ENCODE measurements at places on chromosomes 11 and 22.

- no peak for DNase-seq
Measured at GRCh38 chr11:105315287-105315686, 175.7 kb upstream of the CARD18 start.

GRCh38 chr11:2466869-2467694 is 22.3 kb downstream of the KCNQ1 start:
- DNase-seq = peak; percentile 78

DNA sequence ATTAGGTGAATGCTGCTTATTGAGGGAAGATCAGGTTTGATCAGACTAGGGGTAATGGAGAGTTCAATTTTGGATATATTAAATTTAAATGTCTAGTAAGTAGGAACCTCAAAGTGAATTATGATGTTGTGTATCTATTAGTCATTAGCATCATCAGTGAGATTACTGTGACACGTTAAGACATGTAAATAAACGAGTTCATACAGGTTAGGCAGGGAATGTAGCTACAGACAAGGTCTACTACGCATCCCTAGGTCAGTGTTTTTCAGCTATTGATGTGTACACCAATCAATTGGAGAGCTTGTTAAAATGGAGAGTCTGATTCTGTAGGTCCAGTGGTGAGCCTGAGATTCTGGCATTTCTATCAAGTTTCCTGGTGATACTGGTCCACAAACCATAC is 120.1 kb upstream of the LRRC4C start:
- DNase-seq = no peak

DNA sequence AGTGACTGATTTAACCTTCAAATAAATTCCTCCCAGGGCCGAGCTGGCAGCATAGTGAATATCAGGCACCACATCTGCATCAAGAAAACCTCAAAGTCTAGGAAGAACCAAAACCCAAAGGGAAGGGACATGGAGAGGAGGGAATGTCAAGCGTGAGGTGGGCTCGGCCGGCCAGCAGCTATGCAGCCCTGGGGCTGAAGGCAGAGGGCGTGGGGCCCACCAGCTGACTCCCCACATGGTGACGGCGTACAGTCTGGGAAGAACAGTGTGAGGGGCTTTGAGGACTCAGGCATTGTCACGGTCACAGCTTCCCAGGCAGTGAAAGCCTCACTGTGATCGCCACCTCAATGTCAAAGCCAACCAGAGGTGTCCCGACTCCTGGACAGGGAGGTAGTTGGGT is 412.5 kb downstream of the SHANK2 start:
- no peak for DNase-seq

- DNase-seq = no peak
Measured at GRCh38 chr22:29330753-29331152, 15.3 kb upstream of the RASL10A start.

GRCh38 chr11:796565-797295 is 1.4 kb downstream of the SLC25A22 start:
- no peak for DNase-seq

DNA sequence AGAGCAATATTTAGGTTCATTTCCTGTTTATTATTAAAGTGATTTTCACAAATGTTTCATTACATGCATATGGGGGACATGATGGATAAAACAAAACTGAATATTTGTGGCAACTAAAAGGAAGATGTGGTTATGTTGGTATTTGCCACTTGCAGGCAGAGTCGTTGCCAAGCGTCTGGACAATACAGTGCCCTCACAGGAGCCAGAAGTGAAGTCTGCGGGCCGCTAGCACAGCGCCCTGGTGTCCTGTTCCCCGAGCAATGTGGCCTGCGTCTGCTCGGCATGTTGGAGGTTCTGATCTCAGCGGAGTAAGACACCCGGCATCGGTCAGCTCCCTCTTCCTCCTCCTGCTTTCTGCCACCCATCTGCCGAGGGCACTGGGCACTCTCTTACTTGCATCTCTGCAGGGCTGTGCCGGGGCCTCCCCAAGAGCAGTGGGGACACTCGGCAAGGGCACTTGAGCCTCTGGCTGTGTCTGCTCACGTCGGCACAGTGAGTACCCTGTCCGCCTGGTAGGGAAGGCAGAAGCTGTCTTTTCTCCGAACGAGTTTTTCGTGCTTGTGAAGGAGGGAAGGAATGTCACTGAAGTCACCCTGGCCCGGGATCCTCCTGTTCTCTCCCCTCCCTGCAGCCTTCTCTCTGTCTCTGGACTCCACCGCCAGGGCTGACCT is 10.5 kb upstream of the TTLL12 start:
- DNase-seq = peak; percentile 4

GRCh38 chr22:49370627-49371301 is 456.9 kb downstream of the BRD1 start:
- no peak for DNase-seq

- no peak for DNase-seq
Measured at GRCh38 chr22:20721409-20722218, 52.3 kb upstream of the SERPIND1 start.

DNA sequence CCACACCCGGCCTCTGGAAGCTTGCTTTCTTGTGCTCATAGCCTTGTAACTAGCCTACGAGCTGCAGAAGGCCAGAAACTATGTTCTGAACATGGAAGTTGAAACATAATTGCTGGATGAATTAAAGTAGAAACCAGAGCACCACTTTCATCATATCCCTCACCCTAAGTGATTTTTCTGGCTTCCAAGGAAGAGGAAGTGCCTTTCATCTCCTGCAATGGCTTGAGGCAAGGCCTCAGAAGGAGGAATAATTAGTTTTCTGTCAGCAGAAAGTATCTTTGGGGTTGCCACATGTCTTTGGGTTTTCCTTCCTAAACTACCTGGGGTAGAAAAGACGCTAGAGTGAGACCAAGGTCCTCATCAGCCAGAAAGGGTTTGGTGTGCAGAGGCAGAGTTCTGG is 14.5 kb downstream of the RPL27A start:
- no peak for DNase-seq

- no peak for DNase-seq
Measured at GRCh38 chr11:34585304-34585734, 35.6 kb upstream of the EHF start.

- no peak for DNase-seq
Measured at GRCh38 chr11:83311701-83312100, 25.5 kb upstream of the CCDC90B start.

DNA sequence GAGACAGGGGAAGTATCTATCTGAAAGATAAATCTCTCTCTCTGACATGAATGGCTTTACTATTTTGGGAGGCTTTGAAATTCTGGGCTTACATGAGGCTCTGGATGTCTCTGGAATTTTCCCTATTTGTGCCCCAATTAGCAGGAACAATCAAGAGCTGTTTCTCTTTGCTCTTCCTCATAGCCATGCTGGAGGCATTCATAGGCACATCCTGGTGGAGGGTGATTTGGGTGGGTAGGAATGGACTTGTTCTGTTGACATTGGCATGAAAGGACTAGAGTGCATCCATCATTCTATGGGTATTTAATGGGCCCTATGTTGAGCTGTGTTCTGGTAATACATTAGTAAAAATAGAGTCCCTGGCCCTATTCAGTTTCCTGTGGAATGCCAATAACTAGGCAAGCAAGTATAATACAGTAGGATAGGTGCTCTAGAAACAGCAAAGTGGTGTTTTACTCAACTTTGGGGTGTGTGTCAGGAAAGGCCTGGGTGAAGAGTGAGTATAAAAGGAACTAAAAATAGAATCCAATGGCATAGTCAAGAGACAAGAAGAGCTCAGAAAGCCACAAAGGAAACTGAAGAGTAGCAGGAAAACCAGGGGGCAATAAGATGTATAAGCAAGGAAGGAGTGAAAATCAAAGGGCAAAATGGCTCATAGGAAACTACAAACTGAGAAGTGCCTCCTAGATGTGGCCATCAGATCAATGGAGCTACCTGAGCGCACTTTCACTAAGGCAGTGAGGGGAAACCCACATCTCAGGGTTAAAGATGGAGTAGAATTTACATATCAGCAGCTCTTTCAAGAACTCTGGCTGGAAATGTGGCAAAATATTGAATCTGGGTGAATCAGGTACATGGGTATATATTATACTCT is 45.0 kb downstream of the CWC15 start:
- DNase-seq = no peak

DNA sequence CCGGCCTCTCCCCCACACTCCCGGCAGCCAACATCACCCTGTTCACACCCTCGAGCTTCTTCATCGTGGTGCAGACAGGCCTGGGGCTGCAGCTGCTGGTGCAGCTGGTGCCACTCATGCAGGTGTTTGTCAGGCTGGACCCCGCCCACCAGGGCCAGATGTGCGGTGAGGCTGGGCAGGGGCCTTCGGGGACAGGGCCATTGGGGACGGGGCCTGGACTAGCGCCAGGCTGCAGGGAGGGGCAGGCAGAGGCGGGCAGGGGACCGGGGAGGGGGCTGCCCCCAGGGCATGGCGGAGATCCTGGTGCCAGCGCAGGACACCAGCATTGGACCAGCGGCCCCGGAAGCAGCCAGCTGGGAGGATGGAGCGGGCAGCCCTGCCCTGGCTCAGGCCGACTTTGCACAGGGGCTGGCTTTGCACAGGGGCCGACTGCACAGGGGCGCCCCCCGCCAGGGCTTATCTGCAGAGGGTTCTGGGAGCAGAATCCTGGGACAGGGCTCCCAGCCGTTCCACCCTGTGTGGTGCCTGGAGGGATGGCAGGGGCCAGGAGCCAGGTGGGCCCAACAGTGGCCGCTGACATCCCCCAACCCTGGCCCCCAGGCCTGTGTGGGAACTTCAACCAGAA is 8.6 kb downstream of the MUC5B start:
- no peak for DNase-seq

GRCh38 chr11:125376856-125377255 is 119.2 kb downstream of the FEZ1 start:
- no peak for DNase-seq

GRCh38 chr11:109845437-109845836 is 247.8 kb upstream of the ZC3H12C start:
- DNase-seq = no peak

GRCh38 chr11:124583781-124584180 is 14.0 kb downstream of the OR8A1 start:
- DNase-seq = no peak

GRCh38 chr11:57121996-57122395 is 59.8 kb upstream of the LRRC55 start:
- no peak for DNase-seq

GRCh38 chr22:43849731-43850130 is 12.6 kb downstream of the SULT4A1 start:
- DNase-seq = no peak

DNA sequence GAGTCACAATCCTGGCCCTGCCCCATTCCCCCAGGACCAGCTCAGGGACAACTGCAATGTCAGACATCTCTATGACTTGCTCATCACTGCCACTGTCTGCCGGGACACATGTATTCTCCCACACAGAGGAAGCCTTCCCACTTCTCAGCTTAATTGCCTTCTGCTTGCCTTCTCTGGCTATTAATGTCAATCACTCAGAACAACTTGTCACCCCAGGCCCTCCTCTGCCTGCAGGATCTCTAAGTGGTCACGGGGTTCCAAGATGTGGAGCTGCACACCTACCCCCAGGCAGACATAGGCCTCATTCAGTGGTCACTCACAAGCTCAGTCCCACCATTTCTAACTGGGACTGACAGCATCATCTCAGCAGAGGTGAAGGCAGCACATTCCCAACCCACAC is 15.1 kb downstream of the PLEKHA7 start:
- no peak for DNase-seq

- no peak for DNase-seq
Measured at GRCh38 chr11:135002236-135002635, 590.2 kb upstream of the B3GAT1 start.

DNA sequence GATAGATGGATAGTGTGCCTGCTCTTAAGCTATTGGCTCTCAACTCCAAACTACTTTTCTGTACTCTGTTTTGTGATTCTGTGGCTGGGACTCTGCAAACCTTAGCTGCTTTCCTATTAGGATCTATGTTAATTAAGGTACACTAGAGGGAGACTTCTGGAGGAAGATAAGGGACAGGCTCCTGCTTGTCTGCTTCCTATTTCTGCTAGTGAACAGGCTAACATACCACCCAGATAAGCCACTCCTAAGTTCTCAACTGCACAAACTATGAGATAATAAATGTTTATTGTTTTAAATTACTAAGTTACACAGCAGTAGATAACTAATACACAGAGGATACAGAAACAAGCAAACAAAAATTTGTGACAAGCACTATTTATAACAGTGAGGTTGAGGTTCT is 10.2 kb upstream of the NXPE2 start:
- DNase-seq = no peak

GRCh38 chr11:6889835-6890234 is 2.5 kb downstream of the OR2D2 start:
- DNase-seq = no peak

DNA sequence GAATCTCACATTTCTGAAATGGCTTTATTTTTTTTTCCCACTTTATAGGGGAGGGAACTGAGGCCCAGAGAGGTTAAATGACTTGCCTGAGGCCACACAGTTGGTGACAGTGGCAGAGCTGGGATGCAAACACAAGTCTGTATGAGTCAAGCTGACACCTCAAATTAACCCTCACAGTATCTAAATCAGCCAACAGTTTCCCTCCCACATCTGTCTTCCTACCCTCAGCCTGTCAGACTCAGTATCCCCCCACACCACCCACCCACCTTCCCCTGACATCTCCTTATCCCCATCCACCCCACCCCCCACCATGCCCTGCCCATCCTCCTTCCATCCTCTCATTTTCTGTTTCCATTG is 95.2 kb downstream of the TP53I11 start:
- no peak for DNase-seq

DNA sequence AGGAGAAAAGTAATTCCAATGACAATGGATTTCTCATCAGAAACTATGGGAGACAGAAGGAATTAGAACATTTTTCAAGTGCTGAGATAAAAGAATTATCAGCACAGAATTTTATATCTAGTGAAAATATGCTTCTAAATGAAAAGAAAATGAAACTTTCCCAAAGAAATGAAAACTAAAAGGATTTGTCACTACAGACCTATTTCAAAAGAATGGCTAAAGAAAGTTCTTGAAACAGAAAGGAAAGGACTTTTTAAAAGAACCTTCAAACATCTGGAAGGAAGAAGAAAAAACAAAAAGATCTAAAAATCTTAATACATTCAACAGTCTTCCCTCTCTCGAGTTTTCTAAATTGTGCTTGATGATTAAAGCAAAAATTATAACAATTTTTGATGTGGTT is 255.4 kb downstream of the FAM76B start:
- DNase-seq = no peak
